ENCODE measurements at places on chromosomes 2 and 18.

GRCh38 chr2:46942143-46942526 lies 26.5 kb upstream of the MCFD2 start:
- no peak for DNase-seq

- no peak for DNase-seq
Measured at GRCh38 chr18:28080876-28081300, 96.0 kb downstream of the CDH2 start.

GRCh38 chr2:48479915-48480314 lies 50.0 kb upstream of the STON1 start:
- no peak for DNase-seq

- DNase-seq, result no peak
Measured at GRCh38 chr2:33123216-33123615, 176.5 kb downstream of the LTBP1 start.

GRCh38 chr2:49807689-49808088 lies 653.4 kb upstream of the FSHR start:
- no peak for DNase-seq

GRCh38 chr2:61670591-61671501 lies 132.7 kb upstream of the XPO1 start:
- DNase-seq, result no peak

GRCh38 chr18:75204269-75204731 lies 4.6 kb downstream of the PTGR3 start:
- DNase-seq, result no peak
